ENCODE measurements at places on chromosomes 11 and 22.

- no peak for DNase-seq
Observed at GRCh38 chr22:45291061-45291930, 6.5 kb downstream of the UPK3A start.

DNA sequence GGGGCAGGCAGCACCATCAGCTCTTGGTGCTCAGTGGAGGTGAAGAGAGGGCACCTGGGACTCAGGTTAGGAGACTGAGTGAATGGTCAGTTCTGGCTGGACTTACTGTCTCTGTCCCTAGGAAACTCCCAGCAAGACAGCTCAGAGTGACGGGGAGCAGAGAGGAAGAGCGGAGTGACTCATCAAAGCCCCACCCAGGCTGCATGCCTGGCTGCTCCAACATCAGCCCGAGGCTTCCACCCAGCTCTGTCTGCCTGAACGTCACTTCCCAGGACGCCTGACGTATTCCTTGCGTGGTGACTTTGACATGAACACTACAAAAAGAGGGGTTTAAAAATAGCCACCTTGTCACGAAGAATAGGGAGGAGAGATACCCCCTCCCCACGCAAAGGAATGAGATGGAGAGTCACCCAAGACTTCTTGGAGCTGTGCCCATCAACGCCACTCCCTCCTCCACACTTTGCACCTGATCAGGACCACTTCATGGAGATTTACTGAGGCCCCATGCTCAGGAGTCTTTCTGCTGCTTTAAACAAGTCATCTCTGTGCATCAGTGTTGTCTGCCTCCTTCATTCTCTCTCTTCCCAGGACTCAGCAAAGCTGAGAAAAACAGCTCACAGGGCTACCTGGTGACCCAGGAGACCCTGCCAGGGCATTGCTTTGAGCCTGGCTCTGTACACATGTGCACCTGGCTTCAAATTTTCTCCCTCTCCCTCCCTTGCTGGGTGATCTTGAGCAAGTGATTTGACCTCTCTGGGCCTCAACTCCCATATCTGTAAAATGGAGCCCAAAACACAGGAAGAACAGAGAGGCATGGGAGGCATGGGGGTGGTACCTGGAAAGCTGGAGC, 83.1 kb downstream of the MN1 start:
- DNase-seq = no peak

GRCh38 chr11:114250993-114251814, 45.0 kb upstream of the NNMT start:
- DNase-seq = no peak

DNA sequence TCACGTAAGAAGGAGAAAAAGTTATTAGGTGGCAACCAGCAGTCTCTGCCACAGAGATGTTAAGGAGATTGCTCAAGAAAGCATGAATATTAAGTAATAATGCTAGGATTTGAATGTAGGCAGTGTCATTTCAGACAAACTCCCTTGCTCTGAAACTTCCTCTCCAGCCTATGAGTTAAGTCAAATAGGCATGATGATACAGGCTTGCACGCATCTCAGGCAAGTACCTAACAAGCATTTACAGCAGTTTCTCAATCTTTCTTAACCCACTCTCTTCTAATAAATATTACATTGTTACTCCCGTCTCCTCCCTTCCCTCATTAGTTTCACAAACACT, 72.7 kb downstream of the RAB38 start:
- no peak for DNase-seq

DNA sequence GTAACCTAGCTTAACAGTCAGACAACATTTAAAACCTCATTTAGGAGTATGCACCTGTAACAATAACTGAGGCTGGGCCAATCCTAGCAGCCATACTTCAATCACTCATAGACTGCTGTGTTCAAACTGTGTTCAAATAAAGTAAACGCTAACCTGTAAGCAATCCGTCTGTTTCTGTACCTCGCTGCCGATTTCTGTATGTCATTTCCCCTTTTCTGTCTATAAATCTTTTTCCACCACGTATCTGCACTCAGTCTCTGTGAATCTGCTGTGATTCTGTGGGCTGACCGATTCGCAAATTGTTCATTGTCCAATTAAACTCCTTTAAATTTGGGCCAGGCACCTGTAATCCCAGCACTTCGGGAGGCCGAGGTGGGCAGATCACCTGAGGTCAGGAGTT, 12.3 kb downstream of the APOBEC3H start:
- no peak for DNase-seq

GRCh38 chr22:22545084-22545483, 14.0 kb downstream of the PRAME start:
- no peak for DNase-seq

DNA sequence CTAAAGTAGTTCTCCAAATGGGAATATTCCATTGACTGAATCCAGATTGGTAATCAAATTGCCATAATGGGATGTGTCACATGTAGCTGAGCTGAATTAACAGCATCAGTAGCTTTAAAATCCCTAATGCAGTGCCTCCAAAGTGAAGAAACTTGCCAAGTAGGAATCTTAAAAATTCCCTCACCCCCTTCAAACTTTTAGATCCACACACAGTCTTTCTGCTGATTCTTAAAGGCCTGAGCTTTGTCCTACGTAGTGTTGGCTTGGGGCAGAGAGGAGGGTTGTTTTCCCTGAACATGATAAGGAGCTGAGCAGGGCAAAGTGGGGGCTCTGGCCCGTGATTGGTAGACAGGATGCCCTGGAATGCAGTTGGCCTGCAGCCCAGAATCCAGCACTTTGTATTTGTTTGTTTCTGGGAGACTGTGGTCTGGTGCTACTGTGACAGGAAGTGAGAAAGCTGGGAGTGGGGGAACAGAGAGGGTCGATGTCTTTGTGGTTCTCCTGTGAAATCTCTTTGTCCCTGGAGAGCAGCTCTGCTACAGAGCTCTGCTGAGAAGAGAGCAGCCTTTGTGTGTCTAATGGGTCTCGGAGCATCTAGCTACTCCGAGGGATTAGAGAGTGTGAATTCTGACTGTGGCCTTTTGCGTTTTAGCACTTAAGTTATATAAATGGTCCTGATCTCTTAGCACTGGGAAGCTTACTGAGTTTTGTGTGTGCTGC, 16.9 kb downstream of the CTNND1 start:
- no peak for DNase-seq

Measured in stimulated activated CD8-positive, alpha-beta memory T cell treated with anti-CD3 and anti-CD28 coated beads, Interleukin-2, amount 100 ng/mL, for 1 hour (primary cell).